T follicular helper cell (primary cell): ENCODE measurements at places on chromosomes 2 and 18.

GRCh38 chr2:133760376-133760775 is 192.1 kb upstream of the NCKAP5 start:
- no peak for DNase-seq

- DNase-seq: no peak
Measured at GRCh38 chr2:112084689-112085374, 29.8 kb downstream of the TMEM87B start.

DNA sequence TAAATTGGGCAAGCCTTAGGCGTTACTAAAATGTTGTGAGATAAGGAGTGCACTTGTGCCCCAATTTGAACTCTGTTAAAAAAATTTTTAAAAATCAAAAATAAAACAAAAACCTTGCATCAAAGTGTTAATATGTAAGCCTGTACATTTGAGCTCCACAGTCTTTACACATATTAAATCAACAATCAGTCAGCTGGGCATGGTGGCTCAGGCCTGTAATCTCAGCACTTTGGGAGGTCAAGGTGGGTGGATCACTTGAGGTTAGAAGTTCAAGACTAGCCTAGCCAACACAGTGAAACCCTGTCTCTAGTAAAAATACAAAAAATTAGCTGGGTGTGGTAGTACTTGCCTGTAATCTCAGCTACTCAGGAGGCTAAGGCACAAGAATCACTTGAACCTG is 16.3 kb downstream of the TMEM17 start:
- no peak for DNase-seq

DNA sequence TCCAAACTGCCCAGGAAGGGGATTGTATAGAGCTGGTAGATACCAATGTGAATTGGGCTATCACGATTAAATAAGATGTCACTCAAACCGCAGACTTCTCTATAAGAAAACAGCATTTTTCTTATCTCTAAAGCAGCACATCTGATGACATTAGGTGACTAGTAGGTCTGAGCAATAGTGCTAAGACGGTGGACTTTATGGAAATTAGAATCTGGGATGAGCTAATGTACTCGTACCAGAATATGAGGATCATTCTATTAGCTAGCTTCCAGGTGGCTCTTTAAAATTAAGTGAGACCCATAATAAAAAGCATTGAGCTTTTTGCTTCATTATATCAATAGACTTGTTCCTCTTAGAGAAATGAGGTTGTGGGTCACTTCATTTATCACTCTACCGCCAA is 130.0 kb upstream of the MC4R start:
- DNase-seq: no peak

DNA sequence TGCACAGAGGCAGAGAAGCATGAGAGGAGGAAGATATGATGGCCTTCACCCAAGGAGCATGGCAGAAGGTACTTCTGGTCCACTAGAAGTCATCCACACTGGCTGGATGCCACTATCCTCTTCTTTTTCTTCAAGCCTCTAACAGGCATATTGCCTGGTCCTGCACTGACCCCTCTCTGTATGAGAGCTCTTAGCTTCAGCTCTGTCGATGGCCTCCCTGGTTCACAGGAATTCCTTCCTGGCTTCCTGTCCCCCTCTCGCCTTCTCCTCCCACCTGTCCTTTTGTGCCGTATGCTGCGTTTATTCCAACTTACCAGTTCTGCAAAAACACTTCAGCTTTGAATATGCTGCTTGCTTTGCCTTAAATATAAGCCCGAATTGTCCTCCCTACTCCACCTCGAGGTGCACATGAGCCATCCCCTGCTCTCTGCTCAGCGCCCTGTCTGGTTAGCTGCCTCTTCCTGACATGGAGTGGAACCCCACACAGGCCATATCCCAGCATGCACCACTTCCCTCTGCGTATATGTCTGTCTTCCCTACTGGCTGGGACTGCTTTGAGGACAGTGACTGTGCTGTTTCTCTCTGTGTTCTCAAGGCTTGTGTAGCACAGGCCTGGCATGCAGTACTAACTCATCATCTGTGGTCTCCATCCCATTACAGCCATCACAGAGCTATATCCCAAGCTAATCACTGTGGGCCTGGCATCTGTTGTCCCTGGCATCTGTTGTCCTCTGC is 474.9 kb downstream of the EIPR1 start:
- DNase-seq: no peak

DNA sequence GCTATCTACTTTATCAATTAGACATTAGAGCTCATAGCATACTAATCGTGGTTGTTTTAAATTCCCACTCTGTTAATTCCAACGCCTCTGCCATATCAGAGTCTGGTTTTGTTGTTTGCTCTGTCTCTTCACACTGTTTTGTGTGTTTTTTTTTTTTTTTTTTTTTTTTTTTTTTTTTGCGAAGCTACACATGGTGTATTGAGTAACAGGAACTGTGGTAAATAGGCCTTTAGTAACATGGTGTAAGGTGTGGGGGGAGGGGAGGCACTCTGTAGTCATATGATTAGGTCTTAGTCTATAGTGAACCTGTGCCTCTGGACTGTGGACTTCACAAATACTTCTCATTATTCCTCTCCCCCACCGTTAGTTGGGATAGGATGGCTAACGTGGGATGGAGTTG is 370.7 kb upstream of the RAB12 start:
- DNase-seq: no peak

DNA sequence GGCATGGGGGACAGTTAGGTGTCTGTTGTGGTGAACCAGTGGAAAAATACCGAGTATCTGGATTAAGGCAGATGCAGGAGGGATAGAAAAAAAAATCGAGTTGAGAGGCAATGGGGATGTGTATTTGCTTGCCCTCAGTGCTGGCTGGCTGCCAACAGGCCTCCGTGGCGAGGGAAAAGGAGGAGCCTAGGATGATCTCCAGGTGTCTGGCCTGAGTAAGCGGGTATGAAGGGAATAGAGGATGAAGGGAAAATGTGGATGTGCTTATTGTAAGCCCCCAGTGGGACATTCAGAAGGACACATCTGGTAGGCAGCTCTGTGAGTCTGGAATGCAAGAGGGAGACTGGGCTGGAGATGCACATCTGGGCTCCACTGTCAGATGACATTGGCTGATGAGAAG is 22.8 kb downstream of the KCNS3 start:
- DNase-seq: no peak

- no peak for DNase-seq
Measured at GRCh38 chr2:100884145-100884621, 64.2 kb downstream of the NPAS2 start.

GRCh38 chr18:32735781-32736180 is 37.0 kb downstream of the KLHL14 start:
- DNase-seq: no peak

DNA sequence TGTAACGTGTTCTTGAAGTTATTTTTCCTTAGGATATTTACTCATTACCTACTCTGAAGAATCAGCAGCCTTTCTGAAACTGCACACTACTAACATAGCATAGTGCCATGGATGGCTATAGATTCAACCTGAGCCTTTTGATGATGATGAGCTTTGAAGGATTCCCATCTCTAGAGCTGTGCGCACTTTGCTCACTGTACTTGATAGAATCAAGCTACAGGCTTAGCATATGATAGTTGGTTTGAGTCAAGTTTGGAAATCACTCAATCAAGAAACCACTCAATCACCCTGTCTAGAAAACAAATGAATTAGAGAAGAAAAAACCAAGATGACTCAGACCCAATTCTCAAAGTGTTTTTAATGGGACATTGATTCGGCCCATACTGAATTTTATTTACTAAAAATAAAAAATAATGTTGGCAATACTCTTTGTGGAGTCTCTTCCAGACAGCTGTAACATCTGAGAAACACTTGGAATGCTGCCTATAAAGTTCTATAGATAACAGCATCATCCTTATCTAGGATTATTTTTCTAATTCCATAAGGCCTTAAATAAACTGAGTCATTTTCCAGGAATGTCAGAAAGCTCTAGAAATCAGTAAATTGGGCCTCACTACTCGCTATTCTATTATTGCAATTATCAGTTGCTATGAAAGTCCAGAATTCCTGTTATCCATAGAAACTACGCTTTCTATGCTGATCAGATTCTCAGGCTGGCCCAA is 259.0 kb upstream of the ERBB4 start:
- DNase-seq: no peak

- DNase-seq: no peak
Measured at GRCh38 chr2:188787658-188788240, 186.4 kb upstream of the COL3A1 start.

DNA sequence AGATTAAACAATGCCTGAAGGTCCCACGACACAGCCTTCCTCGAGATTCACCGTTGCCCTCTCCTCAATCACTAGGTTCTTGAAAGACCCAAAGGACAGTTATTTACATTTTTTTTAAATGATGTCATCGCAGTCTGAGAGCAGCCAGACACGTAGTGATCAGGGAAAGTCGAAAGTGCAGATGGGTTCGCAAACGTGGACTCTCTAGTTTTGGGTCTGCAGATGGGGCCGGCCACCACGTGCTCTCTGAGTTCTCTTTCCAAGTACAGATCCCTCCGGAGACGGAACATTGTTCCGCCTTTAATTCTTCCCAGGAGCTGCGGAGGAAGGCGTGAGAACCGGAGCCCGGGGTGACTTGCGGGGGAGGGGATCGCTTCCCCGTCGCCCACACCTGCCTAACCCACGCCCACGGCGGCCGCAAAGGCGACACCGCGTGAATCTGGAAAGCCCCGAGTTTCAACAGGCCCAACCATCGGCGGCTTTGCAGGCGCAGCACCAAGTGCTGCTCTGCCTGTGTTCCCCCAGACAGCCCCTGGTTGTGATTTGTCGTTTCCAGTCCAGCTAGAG is 54.3 kb downstream of the PKDCC start:
- peak; percentile 91 for DNase-seq

DNA sequence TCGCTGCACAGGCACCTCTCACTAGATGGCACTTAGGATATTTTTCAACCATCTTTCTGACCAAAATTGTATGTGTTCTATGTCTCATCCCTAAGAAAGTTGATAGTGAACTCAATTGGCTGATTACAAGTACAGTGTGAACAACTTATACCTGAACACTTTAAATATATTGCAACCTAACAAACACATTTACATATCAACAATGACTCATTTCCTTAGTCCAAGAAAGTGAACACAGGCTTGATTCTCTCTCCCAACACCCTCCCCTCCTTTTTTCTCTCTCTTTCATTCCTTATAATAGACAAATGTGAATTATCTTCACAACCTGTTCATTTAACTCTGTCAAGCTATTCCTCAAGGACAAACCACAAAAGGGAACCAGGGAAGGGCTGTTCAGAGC is 192.0 kb downstream of the SLC8A1 start:
- DNase-seq: no peak

DNA sequence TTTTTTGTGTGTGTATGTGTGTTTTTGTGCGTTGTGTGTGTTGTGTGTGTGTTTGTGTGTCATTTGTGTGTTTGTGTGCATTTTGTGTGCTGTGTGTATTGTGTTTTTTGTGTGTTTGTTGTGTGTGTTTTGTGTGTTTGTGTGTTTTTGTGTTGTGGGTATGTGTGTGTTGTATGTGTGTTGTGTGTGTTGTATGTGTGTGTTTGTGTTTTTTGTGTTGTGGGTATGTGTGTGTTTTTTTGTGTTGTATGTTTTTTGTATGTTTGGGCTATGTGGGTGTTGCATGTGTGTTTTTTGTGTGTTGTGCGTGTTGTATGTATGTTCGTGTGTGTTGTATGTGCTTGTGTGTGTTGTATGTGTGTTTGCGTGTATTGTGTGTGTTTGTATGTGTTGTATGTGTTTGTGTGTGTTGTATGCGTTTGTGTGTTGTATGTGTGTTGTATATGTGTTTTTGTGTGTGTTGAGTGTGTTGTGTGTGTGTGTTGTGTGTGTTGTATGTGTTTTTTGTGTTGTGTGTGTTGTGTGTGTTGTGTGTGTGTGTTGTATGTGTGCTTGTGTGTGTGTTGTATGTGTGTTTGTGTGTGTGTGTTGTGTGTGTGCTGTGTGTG is 275.3 kb downstream of the HRH4 start:
- DNase-seq: no peak

DNA sequence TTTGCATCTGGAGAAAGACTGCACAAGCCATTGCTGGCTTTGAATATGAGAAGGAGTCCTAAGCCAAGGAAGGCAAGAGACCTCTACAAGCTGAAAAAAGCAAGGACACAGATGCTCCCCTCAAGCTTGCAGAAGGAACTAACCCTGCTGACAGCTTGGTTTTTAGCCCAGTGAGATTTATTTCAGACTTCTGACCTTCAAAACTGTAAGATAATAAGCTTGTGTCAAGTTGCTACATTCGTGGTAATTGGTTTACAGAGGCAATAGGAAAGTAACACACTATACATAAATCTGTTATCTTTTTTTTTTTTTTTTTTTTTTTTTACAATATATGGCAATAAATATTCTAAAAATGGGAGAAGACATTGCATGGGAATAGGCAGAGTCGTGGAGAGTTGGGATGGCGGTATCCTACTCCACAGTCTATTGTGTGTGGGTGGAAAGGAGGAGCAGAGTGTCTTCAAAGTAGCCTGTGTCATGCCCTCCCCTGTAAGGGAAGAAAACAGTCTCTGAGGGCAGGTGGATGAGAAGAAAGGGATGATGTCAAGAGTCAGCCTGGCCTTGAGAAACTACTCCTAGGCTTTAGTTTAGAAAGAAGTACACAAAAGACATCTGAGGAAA is 196.9 kb downstream of the THSD7B start:
- DNase-seq: no peak

DNA sequence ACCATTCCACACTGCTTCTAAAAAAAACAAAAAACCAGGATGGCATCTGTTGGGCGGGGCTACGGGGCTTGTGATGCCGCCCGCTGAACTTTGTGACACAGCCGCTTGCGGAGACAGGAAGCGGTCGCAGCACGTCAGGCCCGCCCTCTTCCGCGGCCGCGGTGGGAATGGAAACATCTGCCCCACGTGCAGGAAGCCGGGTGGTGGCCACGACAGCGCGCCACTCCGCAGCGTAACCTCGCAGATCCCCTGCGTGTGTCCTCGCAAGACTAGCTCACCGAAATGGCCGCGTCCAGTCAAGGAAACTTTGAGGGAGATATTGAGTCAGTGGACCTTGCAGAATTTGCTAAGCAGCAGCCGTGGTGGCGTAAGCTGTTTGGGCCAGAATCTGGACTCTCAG is 168.5 kb downstream of the SUCLG1 start:
- no peak for DNase-seq

- DNase-seq: no peak
Measured at GRCh38 chr2:241041589-241042158, 43.3 kb downstream of the SNED1 start.
